ENCODE measurements at places on chromosomes 11 and 22. TPM values are rescaled to one million over a fixed set of nuclear protein-coding genes. Genes with fewer than 3 reads are reported as not detected.
A peak's percentile ranks its signal among the peaks of the same experiment; 100 is the strongest.

DNA sequence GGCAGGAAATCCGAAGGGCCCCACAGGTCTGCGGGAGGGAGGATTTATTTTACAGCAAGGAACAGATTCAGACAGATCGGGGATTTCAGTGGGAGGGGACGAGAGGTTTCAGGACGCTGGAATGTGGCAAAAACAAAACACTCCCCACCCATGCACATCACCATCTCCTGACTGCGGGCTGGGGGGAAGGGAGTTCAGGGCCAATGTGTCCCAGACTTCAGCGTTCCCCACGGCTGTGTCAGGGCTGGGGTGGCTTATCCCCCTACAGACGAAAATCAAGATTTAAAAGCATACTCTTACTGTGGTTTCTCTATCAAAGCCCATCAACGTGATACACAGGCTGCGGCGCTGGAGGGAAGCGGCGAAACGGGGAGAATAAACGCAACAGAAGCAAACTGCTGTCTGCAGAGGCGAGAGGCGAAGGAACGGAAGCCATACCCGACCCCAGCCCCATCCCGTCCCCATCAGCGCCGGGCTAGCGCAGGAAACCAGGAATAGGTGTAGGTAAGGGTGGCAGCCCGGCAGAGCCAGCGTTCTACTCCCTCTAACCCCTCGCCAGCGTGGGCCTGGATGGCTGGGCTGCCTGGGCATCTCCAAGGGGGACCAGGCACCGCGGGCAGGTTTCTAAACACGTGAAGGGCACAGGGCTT is 2.7 kb downstream of the TENM4 start:
- H3K4me3 ChIP-seq, result peak overlapping the region; percentile 75
- H3K36me3 ChIP-seq, result no peaks in the 10 kb centered on the region
- H3K4me1 ChIP-seq, result no peaks in the 10 kb centered on the region

DNA sequence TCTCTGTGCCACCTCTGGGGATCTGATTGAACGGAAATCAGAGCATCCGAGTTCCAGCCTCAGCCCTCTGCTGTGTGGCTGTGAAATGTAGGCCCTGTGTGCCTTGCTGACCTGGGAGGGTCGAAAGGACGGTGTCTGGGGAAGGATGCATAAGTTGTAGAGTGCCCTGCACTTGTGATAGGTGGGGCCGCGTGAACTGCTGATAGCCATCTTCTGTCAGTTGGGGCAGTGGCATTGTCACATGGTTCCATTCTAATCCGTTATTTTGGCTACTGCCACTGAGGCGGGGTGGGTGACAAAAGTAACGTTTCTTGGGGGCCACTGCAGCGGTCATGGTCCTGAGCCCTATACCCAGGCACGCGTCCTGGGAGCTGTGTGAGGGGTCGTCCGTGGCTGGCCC is 63.4 kb downstream of the LRP5 start:
- H3K4me1 ChIP-seq, result no peaks in the 10 kb centered on the region
- no peaks in the 10 kb centered on the region for H3K36me3 ChIP-seq
- no peak overlapping the region for H3K4me3 ChIP-seq

- no peaks in the 10 kb centered on the region for H3K36me3 ChIP-seq
- no peaks in the 10 kb centered on the region for H3K27me3 ChIP-seq
- peak within 1 kb of the TSS; percentile 90 for H3K27ac ChIP-seq
- DNase-seq, result peak; percentile 85
- H3K4me1 ChIP-seq, result no peaks in the 10 kb centered on the region
- H3K4me3 ChIP-seq, result peak within 1 kb of the TSS; percentile 61
Observed at GRCh38 chr22:20494978-20495860, at the start of gene KLHL22. KLHL22 (minus strand) TSS chr22:20495795; CDS start chr22:20489211, 6,584 bp downstream.

The DEFB108B gene
- not detected for polyA plus RNA-seq

The PACSIN3 gene
- 37.1 TPM for polyA plus RNA-seq

DNA sequence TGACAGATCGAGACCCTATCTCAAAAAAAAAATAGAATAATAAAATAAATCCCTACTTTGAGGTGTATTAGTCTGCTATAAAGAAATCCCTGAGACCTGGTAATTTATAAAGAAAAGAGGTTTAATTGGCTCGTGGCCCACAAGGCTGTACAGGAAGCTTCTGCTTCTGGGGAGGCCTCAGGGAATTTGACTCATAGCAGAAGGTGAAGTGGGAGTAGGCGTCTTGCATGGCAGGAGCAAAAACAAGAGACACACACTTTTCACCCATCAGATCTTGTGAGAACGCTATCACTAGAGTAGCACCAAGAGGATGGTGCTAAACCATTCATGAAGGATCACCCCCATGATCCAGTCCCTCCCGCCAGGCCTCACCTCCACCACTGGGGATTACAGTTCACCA is 29.2 kb downstream of the CDPF1 start:
- H3K27me3 ChIP-seq, result no peaks in the 10 kb centered on the region
- peaks cover 2% of the 10 kb centered on the region for H3K36me3 ChIP-seq
- H3K4me3 ChIP-seq, result no peak overlapping the region
- no peak overlapping the region for H3K27ac ChIP-seq
- no peak for DNase-seq
